ENCODE measurements at places on chromosomes 1 and 21. TPM values are rescaled to one million over a fixed set of nuclear protein-coding genes. Genes with fewer than 3 reads are reported as not detected.

LENEP gene
- total RNA-seq: not detected

DNA sequence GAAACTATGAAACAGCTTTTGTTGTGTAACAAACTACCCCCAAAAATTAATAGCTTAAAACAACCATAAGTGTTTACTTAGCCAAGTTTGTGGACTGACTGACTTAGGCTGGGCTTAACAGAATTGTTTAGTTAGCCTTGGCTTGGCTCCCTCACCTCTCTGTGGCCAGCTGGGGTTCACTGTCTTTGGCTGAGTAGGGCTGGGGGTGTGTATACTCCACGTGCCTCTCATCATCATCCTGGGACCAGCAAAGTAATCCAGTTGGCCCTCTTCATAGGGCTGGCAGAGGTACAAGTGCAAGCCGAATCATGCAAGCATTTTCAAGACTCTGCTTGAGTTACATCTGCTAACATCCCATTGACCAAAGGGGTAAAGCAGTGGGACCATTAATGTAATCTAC, 252.3 kb downstream of the BRINP2 start:
- DNase-seq: no peak

DNA sequence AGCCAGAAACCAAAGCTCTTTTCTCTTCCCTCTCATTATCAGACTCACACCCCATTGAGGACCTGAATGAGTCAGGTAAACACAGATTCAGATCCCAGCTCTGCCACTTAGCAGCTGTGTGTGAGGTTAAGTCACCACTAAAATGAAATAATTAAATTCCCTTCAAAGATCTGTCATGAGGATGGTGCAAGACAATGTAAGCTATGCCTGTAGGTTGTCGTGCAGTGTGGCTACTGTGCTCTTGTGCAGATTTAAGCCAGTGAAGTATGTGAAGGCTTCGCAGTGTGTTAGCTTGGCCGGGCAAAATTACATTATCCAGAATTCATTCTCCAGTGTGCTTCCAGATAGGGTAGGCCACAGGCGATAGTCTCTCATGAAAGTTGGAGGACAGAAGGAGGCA, 13.6 kb downstream of the UBL4B start:
- no peak for DNase-seq

DNA sequence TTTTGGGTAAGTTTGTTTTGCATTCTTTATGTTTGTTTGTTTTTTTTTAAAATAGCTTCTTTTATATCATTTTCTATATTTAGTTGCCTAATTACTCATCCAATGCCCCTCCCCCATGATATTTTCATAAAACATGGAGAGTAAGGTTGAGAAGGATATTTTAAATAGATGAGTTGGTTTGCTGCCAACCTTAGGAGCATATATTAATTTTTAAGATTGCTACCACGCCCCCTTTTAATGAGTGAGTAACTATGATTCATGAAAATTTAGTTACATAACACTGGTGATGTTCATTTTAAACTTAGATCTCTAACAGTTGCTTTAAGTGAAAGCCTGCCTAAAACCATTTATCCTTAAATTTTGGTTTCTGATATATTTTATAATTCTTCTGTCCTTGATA, 18.7 kb downstream of the TMEM50A start:
- DNase-seq: no peak

GRCh38 chr1:197467881-197468280, 199.8 kb downstream of the CRB1 start:
- no peak for DNase-seq

DNA sequence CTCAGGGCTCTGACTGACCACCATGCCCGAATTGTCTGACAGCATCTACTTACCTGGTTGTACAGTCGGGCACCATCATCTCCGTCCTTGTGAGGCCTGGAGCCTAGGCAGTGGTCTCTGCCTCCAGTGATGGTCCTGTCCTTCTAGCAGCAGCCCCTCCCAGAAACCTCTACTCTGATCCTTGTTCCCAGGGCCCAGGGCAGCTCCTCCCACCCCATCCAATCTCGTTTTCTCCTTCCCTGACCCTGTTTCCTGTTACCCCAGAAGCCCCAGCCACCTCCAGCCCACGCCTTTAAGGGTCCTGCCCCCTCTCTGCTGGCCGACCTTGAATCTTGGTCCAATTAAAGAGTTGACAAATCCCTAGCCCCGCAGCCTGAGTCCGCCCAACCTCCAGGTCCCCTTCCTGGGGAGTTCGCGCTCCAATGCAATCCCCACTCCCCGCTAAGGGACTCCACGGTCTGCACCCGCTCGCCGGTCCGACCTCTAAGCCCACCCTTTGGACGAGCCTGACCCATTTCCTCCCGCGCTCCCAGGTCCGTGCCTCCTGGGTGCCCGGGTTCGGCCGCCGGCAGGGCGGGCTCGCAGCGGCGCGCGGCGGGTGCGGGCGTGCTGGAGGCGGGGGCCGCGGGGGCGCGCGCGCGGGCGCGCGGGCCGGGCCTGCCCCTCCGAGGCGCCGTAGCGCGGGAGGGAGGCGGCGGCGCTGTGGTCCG, at the start of gene B4GALT2:
B4GALT2 (plus strand) TSS at position 660 of the 710 bp plus-strand sequence. CDS start 1,951 bp downstream, outside the sequence.
- no peak for DNase-seq

- no peak for DNase-seq
These were observed 691.4 kb downstream of the ADGRL2 start for GRCh38 chr1:82492159-82492558.

TMEM200B gene
- 25.8 TPM for total RNA-seq
